ENCODE measurements at places on chromosomes 3 and 15. TPM values are rescaled to one million over a fixed set of nuclear protein-coding genes. Genes with fewer than 3 reads are reported as not detected.

DNA sequence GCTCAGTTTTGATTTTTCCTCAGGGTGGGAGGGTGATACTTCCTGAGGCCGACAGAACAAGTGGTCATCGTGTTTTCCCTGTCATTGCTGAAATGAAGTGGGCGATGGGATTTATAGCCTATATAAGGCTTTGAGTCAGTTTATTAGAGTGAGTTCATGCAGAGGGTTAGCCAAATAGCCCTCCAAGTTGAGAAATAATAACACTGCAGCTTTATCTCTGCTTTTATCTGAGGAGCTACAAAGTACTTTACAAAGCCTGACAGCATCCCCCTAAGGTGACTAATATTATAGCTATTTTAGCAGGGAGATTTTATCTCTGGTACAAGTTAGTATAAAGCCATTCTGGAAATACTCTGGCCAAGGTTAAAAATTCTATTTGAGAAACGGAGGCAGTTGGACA, 389.6 kb downstream of the MFSD1 start:
- DNase-seq = no peak

DNA sequence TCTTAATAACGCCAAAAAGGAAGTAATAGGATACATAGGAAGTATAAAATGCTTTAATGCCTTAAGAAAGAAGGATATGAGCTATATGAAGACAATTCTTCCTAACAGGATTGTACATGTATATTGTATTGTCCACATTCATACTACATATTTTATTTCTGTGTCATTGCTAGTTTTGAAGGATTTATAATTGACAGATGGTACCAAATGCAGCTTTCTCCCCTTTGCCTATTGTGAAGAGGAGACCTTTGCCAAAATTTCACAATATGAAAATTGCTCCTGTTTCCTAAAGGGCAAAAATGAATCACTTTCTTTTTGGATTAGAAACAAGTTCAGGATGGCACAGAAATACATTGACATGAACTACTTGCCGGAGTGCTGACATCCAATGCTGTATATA, 34.8 kb upstream of the EOMES start:
- DNase-seq = no peak

PLCB2 gene
- total RNA-seq = 57.3 TPM

PPP1R14D gene
- not detected for total RNA-seq
